Right renal cortex interstitium (tissue), 3 donors: ENCODE measurements at places on chromosomes 7 and 10. TPM values are rescaled to one million over a fixed set of nuclear protein-coding genes. Genes with fewer than 3 reads are reported as not detected.

GRCh38 chr10:116720241-116720643 lies 22.1 kb downstream of the HSPA12A start:
- DNase-seq = no peak

Gene PNLIP
- not detected for polyA plus RNA-seq

GRCh38 chr7:86431761-86432160 lies 211.9 kb upstream of the GRM3 start:
- no peak for DNase-seq

DNA sequence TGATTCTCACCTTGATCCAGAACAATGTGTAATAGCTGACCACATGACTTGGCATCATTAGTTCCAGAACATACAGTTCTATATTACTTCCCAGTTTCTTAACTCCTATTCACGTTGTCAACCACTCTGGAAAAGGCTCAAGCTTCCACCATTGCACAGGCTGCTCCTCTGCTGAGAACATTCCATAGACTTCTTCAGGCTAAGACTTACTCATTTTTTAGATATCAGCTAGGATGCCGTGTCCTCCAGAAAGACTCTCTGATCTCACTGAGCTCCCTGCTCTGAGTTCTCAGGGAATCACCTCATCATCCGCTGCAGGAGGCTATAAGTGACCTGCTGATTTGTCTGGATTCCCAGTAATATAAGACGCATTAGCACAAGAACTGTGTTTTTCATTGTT lies 73.1 kb downstream of the HTR7 start:
- DNase-seq = no peak

DNA sequence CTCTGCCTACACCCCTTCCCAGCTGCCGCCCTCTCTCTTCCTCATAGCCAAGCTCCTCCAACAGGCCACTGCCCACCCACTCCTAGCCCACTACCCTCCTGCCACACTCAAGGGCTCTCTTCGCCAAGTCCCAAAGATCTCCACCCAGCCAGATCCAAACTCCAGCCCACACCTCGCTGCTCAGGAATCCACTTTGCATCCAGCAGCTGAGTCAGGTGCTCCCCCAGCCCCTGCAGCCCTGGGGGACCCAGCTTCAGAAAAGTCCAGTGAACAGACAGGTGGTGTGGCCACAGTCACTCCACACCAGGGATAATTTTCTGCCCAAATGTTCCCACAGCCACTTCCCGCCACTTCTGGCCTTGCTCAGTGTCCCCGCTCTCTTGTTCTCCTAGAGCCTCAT lies 10.9 kb downstream of the OGDHL start:
- DNase-seq = no peak

Gene MRC1
- 11.6 TPM for polyA plus RNA-seq

DNA sequence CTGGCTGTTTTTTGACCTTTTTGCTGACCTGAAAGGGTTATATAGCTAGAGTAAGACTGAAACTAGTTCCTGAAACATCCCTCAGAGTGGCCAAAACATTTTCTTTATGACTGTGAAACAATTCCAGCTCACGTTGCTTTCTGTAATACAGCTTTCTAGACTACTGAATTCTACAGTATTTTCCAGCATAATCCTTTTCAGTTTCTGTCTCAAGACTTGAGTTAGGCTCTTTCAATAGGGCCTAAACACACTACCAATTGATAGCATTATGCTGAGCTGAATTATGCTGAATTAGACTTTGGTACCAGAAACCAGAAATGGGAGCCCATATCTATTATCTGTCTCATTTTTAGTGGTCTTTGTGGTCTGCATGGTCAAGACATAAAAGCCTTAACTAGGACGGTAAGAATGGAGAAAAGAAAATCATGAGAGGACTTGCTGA lies 72.6 kb downstream of the EPDR1 start:
- no peak for DNase-seq

Gene OR2A12
- not detected for polyA plus RNA-seq

- DNase-seq = peak; percentile 49
Observed at GRCh38 chr7:92836489-92836999, at the start of gene CDK6. TSS of gene CDK6 (minus strand) at chr7:92836573. CDS start at chr7:92833323, 3,250 bp downstream.

- no peak for DNase-seq
Observed at GRCh38 chr10:43263551-43264343, 3.1 kb downstream of the RASGEF1A start.

Gene CDHR1
- polyA plus RNA-seq = 0.53 TPM

DNA sequence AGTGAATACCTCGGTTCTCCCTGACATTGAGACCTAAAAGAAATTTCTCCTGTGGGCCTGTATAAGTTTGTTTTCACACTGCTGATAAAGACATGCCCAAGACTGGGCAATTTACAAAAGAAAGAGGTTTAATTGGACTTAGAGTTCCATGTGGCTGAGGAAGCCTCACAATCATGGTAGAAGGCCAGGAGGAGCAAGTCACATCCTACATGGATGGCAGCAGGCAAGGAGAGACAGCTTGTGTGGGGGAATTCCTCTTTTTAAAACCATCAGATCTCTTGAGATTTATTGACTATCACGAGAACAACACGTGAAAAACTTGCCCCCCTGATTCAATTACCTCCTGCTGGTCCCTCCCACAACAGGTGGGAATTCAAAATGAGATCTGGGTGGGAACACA lies 6.7 kb downstream of the TMEM72 start:
- no peak for DNase-seq

DNA sequence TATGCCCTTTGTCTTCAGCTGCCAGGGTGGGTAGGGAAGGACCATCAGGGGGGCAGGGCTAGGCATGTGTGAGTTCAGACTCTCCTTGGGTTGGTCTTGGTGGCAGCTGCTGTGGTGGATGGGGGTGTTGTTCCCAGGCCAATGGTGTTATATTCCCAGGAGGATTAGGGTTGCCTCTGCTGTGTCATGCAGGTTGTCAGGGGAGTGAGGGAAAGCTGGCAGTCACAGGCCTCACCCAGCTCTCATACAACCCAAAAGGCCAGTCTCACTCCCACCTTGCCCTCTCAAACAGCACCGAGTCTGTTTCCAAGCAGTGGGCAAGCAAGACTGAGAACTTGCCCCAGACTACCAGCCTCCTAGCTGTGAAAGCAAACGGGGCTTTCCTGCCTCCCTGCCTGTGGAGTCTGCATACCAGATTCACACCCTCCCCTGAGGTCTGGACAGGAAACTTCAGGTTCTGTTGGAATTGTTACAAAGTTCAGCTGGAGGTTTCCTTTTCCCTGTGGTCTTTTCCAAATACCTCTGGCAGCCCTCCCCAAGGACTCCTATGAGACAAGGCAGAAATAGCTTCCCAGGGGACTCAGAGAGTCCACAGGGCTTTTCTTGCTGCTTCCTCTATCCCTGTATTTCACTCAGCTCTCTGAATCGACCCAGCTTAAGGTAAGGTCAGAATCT lies 1.4 kb downstream of the HYAL4 start:
- no peak for DNase-seq

GRCh38 chr7:105643384-105643783 lies 62.1 kb upstream of the EFCAB10 start:
- DNase-seq = no peak

GRCh38 chr7:153590136-153590535 lies 462.1 kb upstream of the DPP6 start:
- DNase-seq = no peak

Gene MYOF
- 32.8 TPM for polyA plus RNA-seq

Gene ADAM8
- 1.3 TPM for polyA plus RNA-seq

Gene NEUROD6
- polyA plus RNA-seq = 0.06 TPM

GRCh38 chr7:104397442-104397841 lies 69.0 kb downstream of the LHFPL3 start:
- no peak for DNase-seq

DNA sequence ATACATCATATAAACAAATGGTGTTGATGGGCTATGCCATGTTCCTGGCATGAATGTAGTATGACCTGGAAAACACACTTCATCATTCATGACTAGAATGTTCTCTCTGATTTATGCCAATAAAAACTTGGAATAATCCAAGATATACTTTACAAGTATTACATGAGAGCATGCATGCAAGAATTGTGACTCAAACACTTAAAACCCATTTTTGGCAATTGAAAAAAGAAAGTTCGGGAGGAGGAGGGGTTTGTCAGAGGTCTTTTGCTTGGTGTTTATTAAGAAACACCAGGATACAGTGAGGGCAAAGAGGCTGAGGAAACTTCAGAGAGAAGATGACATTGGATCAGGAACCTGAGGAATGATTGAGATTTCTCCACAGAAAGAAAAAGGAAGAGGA lies 10.2 kb upstream of the CUL1 start:
- DNase-seq = no peak

Gene CEP41
- 25.5 TPM for polyA plus RNA-seq

Gene MYO1G
- 0.51 TPM for polyA plus RNA-seq

DNA sequence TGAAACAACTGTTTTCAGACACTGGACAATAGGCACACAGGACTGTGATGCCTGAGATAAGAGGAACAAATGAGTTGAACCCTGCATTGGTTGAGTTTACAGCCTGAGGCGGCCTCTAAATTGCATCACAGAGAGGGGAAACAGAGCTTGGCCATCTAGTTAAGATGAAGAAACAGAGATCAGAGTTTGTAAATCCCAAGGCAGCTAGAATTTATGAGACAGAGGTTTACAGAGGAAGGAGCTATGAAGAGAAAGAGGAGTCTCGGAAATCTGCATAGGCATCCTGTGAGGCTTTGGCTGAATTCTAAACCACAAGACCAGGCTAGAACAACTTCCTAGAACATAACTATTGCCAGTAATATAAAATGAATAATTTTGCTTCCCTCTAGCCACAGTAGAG lies 41.0 kb upstream of the OIT3 start:
- DNase-seq = no peak

GRCh38 chr7:119256001-119256400 lies 1017.0 kb upstream of the KCND2 start:
- no peak for DNase-seq

- DNase-seq = no peak
Observed at GRCh38 chr10:27481486-27481885, 22.6 kb upstream of the RAB18 start.

DNA sequence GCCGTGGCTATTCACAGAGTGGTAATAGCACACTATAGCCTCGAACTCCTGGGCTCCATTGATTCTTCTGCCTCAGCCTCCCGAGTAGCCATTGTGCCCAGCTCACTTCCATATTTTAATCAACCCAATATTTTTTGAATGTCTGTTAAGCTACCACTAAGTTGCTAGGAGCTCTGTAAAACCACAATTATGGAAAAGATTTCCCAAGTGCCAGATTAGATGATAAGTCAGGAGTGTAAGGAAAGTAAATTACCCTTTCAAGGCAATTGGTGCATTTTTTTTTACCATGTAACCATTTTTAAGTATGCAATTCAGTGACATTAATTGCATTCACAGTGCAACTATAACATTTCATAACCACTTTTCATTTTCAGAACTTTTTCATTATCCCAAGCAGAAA lies 87.5 kb upstream of the GATAD1 start:
- no peak for DNase-seq

GRCh38 chr10:93755443-93756116 lies 2.2 kb upstream of the LGI1 start:
- no peak for DNase-seq

- no peak for DNase-seq
Observed at GRCh38 chr10:27820637-27821036, 75.0 kb upstream of the MKX start.

Gene LIPN
- not detected for polyA plus RNA-seq

DNA sequence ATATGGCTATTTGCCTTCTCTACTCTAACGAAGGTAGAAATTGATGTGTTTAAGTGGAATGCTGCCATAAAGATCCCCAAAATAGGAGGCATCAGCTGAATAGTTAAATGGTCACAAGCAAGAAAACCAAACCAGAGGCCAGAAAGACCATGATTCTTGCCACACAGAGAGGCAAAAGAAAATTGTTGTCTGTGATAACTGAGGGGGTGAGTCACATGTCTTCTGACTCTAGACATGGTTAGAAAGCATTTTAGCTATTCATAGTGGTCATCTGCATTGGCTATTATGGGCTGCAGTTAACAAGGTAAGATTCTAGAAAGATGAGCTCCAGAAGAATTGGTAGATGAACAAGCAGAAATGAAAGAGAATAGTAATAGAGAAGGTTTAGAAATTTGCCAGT lies 361.4 kb upstream of the NPSR1 start:
- no peak for DNase-seq

Gene TMEM130
- polyA plus RNA-seq = 4.0 TPM

Gene CALML3
- not detected for polyA plus RNA-seq

DNA sequence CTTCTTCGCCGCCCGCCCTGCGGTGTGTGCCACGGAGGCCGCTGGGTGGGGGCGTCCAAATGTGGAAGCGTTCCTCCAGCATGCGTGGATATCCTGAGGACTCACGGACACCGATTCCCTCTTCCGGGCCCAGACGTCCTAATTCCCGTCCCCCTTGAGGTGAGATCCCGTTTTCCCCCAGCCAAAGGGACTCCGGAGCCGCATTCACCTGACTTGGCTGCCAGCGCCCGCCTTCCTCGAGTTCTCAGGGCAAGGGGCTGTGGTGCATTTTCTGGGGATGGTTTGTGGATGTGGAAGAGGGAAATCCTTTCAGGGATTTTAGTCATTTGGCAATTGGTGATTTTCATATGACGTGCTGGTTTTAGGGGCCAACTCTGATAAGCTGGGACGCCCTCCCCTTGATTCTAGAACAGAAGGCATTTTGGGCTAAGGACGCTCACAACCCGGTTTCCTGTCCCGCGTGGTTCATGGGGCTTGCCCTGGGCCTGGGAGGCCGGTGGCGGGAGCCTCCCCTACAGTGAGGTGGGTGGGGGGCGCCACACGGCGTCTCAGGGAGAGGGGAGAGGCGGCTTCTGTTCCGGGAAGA lies 165.4 kb downstream of the ACTR3B start:
- no peak for DNase-seq

GRCh38 chr7:151254316-151254715 lies 5.8 kb upstream of the SMARCD3 start:
- DNase-seq = no peak
